ENCODE measurements at places on chromosomes 3 and 15.

DNA sequence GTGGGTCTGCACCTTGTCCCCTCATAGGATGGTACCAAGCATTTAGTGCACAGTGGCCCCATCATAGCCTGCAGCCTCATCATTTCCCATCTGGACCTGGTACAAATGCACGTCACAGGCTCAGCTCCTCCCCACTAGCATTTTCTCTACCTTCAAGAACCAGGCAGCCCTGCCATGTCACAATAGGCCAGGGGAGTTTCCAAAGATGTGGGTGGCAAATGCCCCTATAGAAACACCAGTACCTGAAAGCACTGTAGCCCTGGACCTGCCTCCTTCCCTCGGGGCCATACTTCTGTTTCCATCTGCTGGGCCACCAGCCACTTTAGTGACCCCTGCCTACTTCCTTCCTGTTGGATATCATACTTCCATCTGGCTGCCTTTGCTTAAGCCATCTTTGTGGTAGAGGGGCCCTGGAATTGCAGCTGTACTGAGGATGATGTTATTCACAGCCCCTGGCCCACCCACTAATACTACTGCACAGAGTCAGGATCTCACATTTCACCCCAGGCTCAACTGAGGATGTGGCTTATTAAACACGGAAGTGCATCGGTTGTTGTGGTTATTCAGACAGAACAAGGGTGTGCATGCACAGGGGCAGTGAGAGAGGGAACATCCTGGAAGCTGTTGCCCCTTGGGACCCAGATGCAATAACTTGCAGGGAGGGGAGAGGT lies 3.8 kb downstream of the TCTA start:
- DNase-seq, result no peak

DNA sequence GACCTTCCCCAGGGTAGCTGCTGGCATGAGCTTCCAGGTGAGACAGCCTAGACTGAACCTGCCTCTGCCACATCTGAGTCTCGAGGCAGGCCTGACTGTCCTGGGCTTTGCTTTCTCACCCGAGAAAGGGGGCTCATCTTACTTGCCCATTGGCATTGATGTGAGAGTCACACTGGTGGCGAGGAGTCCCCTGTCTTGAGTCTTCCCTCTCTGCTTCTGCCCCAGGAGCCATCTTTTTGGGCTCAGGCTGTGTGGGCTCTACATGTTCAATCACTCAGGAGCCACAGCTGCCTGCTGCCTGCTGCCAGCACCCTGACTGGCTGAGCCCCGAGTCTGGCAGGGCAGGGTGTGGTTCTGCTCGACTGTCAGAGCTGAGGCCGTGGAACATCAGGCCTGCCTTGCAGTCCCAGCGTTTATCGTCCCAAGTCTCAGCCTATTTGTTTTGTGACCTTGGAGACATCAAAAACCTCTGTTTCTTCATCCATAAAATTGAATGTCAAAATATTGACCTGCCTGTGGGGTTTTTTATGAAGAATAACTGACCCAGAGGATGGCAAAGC lies 132.5 kb downstream of the DNAJB8 start:
- no peak for DNase-seq

GRCh38 chr15:47582233-47582632 lies 135.1 kb upstream of the SEMA6D start:
- no peak for DNase-seq

GRCh38 chr3:15905041-15905440 lies 107.3 kb upstream of the ANKRD28 start:
- DNase-seq, result no peak

GRCh38 chr15:41483115-41483514 lies 10.6 kb upstream of the ITPKA start:
- no peak for DNase-seq

DNA sequence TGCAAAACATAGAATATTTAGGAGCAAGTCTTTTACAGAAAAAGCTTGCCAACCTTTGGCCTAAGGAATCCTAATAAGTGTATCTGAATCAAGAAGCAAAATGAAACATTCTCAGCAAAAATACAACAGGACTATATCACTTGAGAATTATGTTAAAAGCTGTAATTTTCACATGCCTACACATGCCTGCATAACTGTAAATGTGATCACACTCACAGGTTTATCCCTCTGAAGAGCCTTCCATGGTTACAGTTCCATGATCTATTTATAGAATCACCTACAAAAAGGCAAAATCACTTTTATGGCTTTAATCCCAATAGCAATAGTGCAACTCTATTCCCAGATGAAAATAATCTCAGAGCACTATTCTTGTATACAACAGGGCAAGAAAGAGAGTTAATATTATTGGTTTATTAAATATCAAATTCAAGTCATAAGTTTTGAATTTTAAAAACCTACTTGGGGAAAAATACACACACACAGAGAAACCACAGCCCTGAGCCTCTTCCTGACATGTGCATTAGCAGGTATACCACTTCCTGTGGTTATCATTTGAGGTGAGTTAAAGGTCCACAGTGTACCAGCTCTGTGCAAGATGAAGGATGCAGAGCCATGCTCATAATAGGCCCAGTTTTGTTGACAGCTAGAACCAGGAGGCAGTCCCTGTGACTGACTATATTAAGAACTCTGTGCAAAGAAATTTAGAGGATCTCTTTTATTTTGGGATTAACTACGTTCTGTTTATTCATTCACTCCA lies 252.5 kb upstream of the TGFBR2 start:
- no peak for DNase-seq

- no peak for DNase-seq
These were observed 409.1 kb upstream of the ATP11B start for GRCh38 chr3:182384221-182384620.

Data from osteocyte (in vitro differentiated cells).